Activated CD4-positive, alpha-beta T cell treated with anti-CD3 and anti-CD28 coated beads, Interleukin-2, amount 10 ng/mL, durations not matched to agents 7 days and 5 days (primary cell): ENCODE measurements at places on chromosomes 7 and 10.
A peak's percentile ranks its signal among the peaks of the same experiment; 100 is the strongest.

- no peak for DNase-seq
These were observed 36.4 kb upstream of the JCAD start for GRCh38 chr10:30095631-30096422.

GRCh38 chr7:101104193-101104713 lies 19.0 kb downstream of the TRIM56 start:
- no peak for DNase-seq

DNA sequence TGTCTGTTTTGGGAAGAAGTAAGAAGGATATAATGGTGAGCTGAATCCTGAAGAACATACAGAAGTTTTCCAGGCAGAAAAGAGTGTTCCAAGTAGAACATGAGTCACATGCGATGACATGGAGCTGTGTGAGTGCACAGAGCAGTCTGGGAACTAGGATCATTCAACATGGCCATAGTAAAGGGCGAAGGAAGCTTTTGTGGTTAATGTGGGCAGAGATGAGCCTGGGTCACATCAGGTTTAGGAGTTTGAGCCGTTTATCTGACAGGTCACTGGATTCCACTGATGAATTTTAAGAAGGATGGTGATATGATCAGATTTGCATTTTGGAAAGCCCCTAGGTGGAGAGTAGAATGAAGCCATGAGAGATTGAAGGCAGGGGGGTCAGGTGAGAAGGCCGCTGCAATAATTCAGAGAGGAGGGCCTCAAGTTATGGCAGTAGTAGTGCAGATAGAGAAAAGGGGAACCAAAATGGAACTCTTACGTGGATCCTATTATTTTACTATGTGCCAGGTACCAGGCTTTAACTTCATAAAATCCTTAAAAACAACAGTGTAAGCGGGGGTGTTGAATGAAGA lies 171.3 kb downstream of the RNLS start:
- DNase-seq, result no peak

DNA sequence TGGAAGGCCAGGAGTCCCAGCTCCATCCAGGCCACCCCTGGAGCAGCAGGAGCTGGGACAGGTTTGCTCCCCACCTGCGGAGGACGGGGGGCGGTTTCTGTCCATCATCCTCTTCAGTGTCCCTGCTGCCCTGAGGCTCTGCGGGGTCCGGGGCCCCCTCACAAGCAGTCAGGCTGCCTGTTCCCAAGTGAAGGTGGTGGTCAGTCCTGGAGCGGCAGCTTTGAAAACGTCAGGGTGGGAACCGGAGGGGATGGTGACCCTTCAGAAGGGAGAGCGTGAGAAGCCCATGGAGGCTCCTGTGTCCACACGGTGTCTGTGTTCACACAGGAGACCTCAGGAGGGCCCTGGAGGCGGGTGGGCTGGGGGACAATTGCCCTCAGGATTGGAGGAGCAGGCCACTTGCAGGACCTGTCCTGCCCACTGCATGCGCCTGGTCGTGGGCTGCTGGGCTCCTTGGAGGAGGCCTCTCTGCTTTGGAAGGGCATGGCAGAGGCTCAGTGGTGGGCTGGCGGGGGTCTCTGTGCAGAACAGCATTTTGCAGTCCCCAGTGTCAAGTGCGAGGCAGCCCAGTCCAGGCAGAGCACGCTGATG lies 49.3 kb upstream of the INPP5A start:
- no peak for DNase-seq

GRCh38 chr7:80277434-80278427 lies 143.1 kb downstream of the GNAI1 start:
- no peak for DNase-seq

GRCh38 chr10:32332299-32332750 lies 14.6 kb downstream of the EPC1 start:
- DNase-seq, result peak; percentile 71

DNA sequence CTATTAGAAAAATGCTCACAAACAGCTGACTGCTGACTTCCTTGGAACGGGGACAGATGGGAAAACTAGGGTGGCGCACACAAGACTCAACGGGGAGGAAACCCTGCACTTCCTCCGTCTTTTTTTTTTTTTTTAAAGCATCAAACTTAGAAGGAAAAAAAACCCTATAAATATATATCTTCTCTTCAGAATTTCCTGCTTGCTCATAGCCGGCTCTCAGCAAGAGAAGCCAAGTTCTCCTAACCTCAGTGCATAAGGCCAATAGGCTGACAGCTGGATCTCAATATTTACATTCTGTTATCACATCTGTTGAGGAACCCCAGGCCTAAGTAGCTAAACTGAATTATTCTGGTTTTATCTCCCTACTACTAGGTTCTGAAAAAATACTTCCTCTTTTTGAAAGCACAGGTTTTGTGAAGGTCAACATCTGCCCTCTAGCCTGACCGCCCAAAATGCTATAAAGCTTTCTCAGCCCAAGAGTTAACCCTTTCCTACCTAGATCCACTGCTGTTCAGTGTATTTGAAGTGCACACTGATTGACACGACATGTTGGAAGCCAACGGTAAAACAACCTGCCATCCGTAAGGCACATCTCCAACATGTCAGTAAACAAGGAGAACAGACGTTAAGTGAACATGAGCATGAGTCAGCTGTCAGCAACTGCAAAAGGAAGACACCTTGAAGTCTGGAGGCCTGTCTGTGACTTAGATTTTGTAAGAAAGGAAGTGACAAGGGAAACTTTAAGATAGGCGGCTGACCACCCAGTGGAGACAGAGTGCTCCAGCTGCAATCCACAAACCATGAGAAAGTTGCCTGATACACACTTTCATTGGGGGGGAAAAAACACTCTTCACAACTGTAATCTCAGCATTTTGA lies 83.8 kb downstream of the EBLN1 start:
- no peak for DNase-seq

- DNase-seq, result peak; percentile 22
These were observed 714.1 kb downstream of the AUTS2 start for GRCh38 chr7:70312336-70312735.

GRCh38 chr7:157306846-157307838 lies 29.7 kb upstream of the DNAJB6 start:
- DNase-seq, result no peak

GRCh38 chr10:74821501-74821900 lies 4.9 kb upstream of the KAT6B start:
- DNase-seq, result no peak

- DNase-seq, result no peak
These were observed 21.5 kb upstream of the MYL10 start for GRCh38 chr7:101650579-101651081.

DNA sequence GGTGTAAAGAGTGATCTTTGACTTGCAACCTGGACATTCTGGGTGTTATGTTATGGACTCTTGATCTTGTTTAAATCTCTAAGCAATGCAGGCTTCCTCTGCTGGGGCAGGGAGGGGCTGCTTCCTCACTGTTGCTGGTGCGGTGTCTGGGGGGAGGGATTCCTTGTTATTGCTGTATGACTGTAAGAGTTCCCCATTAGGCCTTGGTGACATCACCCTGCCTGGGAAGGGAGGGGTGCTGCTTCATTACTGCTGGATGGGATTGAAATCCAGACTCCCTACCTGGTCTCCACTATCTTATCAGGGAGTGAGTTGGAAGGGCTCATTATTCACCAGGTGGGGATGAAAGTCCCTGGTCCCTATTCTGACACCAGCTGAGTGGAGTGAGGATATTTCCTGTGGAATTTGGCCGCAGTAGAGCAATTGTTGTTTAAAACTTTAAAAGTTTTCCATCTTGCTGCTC lies 8.8 kb downstream of the OGDH start:
- DNase-seq, result no peak

DNA sequence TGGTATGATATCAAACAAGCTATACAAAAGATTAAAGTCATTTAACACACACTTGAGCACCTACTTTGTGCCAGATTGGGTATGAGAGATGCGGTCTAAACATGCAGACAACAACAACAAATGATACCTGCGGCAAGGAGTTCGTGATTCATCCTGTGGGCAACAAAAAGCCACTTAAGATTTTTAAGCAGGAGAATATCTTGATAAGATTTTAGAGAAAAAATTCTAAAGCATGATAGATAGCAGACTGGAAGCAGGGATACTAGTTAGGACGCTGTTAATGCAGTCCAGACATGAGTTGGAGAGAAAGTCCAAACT lies 1.6 kb upstream of the KBTBD2 start:
- peak; percentile 27 for DNase-seq

DNA sequence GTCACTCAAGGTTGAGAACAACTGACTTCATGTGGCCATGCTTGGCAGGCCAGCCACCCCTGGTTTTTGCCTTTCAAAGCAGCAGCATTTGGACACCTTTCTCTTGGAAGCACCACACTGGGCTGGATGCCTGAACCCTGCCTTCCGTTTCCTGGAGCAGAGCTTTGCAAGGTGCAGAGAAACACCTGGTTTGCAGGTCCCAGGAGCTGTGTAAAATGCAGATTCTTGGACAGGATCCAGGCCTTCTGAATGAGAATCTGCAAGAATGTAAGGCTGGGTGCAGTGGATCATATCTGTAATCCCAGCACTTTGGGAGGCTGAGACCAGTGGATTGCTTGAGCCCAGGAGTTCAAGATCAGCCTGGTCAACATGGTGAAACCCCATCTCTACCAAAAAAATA lies 18.0 kb upstream of the DUSP5 start:
- no peak for DNase-seq

DNA sequence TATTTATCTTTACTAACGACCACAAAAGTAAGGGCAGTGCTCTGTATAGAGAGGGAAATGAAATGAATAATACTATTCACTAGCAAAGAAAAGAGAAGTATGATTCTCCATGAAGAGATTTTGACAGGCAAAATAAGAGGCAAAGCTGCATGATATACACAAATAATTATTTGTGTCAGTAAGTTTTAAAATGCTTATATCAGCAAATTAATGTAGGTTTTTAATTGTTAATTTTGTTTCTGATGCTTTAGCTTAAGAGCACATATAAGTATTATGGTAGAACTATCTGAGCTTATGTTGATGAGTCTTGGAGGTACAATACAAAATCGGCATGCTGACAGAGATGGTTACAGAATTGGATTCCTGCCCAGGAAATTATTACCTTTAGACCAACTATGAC lies 383.1 kb upstream of the VSTM2A start:
- DNase-seq, result no peak

DNA sequence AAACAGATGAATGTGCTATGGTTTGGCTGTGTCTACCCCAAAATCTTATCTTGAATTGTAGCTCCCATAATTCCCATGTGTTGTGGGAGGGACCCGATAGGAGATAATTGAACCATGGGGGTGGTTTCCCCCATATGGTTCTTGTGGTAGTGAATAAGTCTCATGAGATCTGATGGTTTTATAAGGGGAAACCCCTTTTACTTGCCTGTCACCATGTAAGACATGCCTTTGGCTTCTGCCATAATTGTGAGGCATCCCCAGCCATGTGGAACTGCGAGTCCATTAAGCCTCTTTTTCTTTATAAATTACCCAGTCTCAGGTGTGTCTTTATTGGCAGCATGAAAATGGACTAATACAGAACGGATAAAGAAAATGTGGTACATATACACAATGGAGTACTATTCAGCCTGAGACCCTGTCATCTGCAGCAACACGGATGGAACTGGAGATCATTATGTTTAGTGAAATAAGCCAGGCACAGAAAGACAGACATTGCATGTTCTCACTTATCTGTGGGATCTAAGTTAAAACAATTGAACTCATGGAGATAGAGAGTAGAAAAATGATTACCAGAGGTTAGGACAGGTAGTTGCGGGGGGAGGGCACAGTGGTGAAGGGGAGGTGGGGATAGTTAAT lies 587.6 kb upstream of the NRP1 start:
- no peak for DNase-seq

- no peak for DNase-seq
These were observed 18.7 kb downstream of the PLXNA4 start for GRCh38 chr7:132557489-132558044.

- no peak for DNase-seq
These were observed 4.0 kb downstream of the ZC3HAV1 start for GRCh38 chr7:139105484-139105883.

GRCh38 chr7:44962483-44963251 lies 16.1 kb downstream of the MYO1G start:
- peak; percentile 5 for DNase-seq

GRCh38 chr10:11578802-11579255 lies 32.6 kb downstream of the USP6NL start:
- DNase-seq, result no peak

- no peak for DNase-seq
These were observed 298.7 kb upstream of the NFE2L3 start for GRCh38 chr7:25853314-25853713.

DNA sequence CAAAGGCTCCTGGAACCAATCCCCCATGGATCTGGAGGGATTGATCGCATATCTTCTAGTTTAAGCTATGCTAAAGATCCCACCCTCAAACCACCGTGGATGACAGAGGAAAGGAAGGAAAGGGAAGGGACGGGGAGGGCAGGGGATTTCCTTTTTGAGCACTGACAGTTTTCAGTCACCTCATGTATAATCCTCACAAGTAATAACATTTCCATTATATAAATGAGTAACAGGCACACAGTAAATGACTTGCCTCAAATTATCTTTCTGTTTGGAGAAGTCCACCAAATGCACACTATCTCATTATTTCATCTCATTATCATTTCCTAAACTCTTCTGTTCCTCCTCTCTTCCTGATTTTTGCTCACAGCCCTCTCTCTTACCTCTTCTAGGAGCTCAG lies 127.1 kb upstream of the AOAH start:
- no peak for DNase-seq

DNA sequence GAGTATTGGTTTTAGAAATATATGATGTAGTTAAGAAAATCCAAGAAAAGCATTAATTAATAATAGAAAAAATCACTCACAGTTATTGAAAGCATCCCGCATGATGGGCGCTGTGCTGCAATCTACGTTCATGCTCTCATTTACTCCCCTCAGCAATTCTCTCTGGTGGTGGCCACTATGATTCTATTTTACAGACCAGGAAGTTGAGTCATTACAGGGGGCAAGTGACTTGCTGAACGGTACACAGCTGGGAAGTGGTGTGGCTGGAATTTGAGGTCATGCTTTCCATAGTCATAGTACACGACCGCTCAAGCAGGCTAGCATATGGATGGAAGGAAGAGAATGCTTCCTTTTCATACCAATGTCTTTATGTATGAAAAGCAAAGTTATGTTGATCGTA lies 117.4 kb downstream of the TES start:
- no peak for DNase-seq

GRCh38 chr7:140525743-140526142 lies 46.4 kb upstream of the MKRN1 start:
- peak; percentile 69 for DNase-seq

DNA sequence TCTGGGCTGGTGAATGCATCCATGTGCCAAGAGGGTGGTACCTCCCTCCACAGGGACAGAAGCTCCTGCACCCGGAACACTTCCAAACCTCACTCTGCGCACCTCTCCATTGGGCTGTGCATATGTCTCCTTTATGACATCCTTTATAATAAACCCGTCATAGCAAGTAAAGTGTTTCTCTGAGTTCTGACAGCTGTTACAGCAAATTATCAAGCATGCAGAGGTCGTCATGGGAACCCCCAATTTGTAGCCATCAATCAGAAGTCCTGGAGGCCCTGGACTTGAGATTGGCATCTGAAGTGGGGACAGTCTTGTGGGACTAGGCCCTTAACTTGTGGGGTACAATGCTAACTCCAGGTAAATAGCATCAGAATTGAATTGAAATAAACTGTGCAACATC lies 29.4 kb upstream of the PARD3 start:
- no peak for DNase-seq

- DNase-seq, result no peak
These were observed 1.8 kb downstream of the COMMD3 start for GRCh38 chr10:22317771-22318565.
